NAMALWA (cell line): ENCODE measurements at places on chromosomes 11 and 22.

DNA sequence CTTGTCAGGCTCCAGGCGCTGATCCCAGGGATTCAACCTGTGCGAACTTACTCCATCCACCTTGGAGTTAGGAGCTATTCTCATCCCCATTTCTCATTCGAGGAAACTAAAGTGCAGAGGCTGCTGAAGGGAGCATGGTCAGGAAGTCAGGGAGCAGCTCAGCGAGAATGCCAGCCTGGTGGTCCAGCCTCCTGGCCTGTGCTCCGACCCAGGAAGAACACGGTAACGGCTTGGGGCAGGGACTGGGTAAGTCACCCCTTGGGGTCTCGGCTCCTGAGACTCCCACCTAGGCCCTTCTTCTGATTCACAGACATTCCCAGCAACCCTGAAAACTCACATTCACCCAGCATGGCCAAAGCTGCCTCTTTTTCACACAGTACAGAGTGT, 132.8 kb downstream of the CRYBB2 start:
- DNase-seq, result no peak

DNA sequence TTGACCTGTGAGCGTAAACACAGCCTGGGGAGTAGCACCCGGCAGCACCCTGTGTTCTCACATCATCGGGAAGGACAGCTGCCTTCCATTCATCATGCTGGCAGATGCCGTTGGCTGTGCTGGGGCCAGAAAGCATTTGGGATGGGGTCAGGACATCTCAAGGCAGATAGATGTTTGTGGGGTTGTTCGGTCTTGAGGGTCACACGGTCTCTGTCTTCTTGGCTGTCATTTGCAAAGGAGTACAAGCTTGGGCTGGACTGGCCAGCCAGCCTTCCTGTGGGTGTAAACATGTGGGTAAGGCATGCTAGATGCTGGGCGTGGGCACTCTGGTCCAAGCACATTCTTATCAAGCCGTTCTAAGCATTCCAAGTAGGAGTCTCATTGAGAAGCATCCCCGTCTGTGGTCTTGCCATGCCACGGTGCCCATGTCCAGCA, 81.4 kb downstream of the TBC1D22A start:
- DNase-seq, result no peak

DNA sequence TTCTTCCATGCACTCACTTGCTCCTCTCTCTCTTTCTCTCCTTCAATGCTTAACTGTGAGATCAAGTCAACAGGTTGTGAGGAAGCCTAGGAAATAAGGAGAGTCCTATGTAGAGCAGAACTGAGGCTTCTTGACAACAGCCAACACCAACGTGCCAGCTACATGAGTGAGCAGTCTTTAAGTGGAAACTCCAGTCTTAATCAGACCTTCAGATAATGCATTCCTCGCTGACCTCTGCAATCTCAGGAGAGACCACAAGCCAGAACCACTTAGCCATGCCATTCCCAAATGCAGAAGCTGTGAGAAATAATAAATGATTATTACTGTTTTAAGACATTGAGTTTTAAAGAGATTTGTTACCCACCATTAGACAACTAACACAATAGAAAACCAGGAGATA, 6.1 kb upstream of the TEAD1 start:
- no peak for DNase-seq

- no peak for DNase-seq
Measured at GRCh38 chr11:100578831-100579311, 108.2 kb upstream of the ARHGAP42 start.

DNA sequence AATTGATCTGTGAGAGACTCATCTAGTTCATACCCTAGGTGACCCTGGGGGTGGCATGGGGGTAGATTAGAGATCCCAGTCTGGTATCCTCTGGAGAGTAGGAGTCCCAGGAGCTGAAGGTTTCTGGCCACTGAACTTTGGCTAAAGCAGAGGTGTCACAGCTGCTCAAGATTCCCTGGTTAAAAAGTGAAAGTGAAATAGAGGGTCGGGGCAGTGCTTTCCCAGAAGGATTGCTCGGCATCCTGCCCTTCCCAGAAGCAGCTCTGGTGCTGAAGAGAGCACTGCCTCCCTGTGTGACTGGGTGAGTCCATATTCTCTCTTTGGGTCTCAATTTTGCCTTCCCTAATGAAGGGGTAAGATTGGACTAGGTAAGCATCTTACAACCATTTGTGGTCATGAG, 653 bp downstream of the IL18BP start:
- DNase-seq, result no peak

- no peak for DNase-seq
Measured at GRCh38 chr11:1847926-1848639, 4.8 kb upstream of the LSP1 start.

GRCh38 chr22:48929276-48929790, 898.3 kb downstream of the BRD1 start:
- DNase-seq, result no peak

- no peak for DNase-seq
Measured at GRCh38 chr11:41921746-41922390, 462.4 kb upstream of the LRRC4C start.

- no peak for DNase-seq
Measured at GRCh38 chr11:32899438-32899837, 6.8 kb downstream of the QSER1 start.

DNA sequence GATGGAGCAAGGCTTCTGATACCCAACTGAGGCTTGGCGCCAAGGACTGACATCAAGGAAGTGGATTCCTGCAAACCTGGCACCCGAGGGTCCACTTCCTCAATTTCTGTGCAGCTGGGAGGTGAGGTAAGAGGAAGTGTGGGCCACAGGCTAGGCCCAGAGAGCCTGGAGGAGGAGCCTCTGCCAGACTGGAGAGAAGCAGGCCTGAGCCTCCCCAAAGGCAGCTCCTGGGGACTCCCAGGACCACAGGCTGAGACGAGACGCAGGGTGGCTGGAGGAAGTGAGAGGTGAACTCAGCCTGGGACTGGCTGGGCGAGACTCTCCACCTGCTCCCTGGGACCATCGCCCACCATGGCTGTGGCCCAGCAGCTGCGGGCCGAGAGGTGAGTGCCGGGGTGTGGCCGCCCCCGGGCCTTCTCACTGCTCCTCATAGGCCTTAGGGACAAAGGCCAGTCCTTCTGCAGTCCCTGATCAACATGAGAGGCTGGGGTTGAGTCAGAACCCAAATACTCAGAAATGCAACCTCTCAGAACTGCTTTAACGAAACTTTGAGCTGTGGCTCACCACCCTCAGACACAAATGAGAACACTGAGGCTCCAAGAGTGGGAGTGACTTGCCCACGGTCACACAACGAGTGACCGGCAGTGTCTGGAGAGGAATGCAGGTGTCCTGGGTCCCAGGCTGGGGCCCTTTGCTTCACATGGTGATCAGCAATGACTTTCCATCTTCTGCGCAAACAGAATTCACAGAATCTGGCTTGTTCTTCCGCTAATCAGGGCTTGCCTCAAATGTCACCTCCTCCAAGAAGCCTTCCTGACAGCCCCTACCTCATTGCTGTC, at the start of gene NCF4:
NCF4 (plus strand) TSS at position 186 of the 839 bp plus-strand sequence; CDS start at position 352, 166 bp downstream.
- DNase-seq, result peak; percentile 97

DNA sequence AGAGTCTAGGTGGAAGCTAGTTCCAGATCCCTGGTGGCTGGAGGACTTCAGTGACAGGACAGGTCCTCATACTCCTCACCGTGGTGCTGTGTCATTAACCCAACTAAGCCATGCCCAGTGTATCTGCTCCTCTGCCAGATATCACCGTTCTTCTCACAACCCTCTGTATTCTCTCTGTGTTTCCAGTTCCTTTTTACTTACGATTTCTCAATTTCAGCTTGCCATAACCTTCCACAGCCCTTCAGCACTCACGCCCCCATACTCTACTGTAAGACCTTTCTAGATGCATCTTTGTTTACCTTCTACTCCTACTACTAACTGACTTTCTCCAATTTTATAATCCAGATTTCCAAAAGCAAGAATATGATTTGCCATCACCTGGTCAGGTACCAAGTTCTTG, 26.1 kb upstream of the RIC3 start:
- no peak for DNase-seq

DNA sequence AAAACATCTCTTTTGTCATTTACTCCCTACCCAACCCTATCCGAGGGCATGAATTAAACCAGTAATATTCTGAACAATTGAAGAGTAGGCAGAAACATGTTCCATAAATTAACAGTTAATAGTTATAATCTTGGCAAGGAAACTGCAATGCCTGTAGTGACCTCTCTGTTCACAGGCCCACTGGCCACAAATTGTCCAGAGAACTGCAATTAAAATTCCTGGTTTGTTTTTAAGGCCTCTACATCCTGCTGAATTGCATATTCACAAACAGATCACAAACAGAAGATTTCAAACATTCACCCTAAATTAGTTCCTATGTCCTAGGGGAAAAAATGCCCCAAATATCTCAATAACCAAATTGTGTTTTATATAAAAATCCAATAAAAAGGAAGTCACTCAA, 143.2 kb upstream of the TRPC6 start:
- no peak for DNase-seq
